ENCODE measurements at places on chromosomes 6 and 20.
A peak's percentile ranks its signal among the peaks of the same experiment; 100 is the strongest.

DNA sequence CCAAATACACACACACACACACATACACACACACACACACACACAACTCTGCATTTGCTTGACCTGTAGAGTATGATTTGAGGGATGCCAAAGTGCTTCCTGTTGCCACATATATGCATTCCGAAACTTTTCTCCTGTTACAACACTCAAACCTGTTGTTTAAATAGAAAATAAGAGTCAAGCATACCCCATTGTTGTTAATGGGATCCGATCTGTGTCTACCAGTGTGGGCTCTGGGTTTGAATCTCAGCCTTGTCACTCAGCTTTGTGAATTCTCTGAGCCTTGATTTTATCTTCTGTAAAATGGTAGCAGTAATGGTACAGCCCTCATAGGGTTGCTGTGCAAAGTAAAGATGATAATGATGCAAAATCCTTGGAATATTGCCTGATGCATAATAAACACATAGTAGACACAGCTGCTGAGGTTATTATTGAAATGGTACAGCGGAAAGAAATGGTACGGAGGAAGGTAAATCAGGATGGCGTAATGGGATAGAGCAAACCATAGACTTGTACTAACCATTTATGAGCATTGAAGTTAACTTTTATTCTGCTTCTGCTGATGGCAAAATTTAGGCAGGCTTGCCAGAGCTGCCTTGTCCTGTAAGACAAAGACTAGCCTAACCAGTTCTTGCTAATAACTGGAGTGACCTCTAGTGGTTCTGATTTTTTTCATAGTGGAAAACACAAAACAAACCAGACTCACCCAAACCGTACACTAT, 113.5 kb upstream of the PHACTR1 start:
- DNase-seq: no peak

GRCh38 chr6:70107852-70108629, 194.8 kb downstream of the COL9A1 start:
- DNase-seq: no peak

DNA sequence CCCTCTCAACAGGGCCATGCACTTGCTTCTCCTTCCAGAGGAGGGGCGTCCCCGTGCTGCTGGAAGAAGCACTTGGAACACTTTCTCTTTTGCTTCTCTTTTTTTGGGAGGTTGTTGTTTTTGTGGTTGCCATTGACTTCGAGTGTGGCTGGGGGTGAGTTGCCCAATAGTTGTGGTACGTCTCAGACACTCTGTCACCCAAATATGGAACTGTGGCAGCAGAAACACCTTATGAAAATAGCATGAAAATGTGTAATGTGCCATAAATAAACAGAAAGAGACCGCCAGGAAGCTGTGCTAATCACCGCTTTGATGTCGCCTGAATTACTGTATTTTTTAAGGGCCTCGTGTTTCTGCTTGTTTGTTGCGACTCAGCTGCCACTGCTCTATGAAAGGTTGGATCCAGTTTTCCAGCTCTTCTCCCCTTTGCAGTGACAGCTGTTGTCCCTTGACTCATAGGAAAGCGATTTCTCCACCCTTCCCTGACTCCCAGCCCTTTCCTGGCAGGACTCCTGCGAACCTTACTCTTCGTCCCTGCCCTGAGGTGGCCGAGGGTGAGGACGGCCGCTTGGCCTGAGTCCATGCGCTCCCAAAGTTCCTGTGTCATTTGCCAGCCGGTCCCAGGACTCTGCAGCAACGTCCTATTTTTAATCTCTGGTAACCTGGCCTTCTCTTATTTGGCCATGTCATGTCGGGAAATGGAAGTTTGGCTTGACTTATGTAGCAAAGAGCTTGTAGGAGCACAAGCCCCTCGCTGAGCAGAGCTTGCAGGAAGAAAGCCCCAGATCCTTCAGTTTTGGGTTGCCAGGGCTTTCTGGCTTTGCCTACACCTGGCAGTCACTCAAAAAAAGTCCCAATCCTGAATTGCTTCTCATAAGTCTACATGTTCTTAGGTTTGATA, 694.6 kb downstream of the QKI start:
- DNase-seq: no peak

DNA sequence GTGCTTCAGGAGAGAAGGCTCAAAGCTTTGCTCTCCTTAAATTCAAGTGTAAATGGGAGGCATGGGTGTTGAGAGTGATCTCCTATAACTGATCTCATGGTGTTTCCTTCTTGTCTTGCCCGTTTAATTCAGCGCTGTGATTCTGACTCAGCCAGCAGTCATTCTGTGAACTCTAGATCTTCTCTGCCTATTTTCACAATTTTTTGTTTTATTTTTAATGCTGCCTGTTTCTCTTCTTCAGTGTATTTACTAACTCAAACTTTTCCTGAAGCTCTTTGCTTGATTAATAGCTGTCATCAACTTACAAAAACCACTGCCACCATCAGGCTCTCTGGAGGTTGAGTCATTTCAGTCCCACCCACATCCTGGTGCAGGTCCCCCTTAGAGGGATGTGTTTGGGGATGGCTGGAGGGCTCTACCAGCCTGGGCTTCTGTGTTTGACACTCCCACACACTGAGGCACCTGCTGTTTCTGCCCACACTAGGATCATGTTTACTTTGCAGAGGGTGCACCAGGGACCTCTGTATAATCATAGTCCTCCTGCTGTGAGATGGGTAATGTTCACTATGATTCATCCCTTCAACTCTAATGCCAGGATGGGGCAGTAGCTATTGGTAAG, 94.0 kb downstream of the SHLD1 start:
- peak; percentile 4 for DNase-seq

- DNase-seq: no peak
Observed at GRCh38 chr6:11410539-11411307, 126.8 kb upstream of the TMEM170B start.

- no peak for DNase-seq
Observed at GRCh38 chr20:23570178-23570760, 2.0 kb upstream of the CST9L start.

DNA sequence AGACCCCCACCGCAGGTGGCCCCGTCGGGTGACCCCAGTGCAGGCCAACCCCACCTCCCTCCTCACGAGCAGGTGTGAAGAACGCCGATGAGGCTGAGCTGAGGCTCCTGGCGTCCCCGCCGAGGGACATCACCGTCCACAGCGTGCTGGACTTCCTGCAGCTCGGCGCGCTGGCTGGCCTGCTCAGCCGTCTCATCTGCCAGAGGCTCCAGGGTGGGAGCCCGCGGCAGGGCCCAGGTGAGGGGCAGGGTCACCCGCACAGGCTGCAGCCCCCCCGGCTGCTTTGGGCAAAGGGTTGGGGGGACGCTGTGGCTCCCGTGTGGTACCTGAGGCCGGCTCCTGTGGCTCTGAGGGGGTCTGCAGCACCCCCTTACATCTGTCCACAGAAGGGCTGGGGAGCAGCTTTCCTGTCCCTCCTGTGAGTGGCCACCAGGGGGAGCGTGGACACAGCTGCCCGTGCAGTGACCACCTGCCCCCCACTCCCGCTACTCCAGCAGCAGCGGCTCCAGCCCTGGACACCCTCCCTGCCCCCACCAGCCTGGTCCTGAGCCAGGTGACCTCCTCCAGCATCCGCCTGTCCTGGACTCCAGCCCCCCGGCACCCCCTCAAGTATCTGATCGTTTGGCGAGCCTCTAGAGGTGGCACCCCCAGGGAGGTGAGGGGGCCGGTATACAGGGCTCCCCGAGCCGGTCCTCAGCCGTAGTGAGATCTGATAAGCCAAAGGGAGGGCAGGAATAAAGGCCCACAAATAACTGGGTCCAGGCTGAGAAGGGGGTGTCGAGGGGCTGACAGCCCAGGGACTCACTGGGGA, 16.5 kb downstream of the COL20A1 start:
- no peak for DNase-seq

DNA sequence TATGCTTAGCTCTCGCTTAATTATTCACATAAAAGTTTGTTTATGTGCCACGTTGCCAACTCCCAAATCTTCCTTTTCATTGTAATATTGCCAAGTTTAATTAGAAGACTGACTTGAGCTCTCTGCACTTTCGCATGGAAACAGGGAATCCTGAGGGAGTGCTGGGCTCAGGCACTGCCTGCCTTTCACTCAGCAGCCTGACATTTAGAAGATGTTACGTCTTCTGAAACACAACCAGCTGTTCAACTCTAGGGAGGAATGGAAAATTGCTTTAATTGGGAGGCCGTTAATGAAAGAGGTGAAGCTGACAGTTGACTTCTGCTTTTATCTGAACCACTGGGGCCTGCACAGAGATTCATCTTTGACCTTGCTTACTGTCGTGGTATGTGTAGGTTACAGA, 77.4 kb upstream of the MTHFD1L start:
- no peak for DNase-seq

DNA sequence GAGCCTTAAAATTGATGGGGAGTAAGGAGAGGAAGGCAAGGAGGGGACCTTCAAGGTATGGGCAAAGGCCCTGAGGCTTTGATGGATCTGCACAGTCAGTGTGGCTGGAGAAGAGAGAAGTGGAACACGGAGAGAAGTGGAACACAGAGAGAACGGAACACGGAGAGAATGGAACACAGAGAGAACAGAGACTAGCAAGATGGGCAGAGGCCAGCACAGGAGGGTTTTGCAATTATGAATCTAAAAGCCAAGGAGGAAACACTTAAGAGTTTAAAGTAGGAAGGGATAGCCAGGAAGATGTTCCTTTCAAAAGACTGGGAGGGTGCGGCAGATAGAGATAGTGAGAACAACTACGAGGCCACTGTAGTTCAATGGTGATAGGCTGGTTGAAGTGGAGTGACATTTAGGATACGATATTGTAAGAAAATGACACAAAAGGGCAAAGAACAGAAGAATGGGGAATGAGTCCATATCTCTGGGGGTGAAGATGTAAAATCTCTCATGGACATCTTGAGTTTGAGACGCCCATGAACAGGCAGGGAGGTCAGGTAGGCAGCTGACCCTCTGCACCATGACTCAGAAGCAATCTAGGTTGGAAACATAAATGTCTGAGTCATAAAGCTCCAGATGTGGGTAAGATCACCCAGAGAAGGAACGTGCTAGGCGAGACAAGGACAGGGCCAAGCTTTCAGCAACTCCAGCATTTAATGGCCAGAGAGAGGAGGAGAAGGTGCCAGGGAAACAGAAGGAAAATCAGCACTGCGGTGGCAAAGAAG, 25.4 kb downstream of the ZMYND8 start:
- DNase-seq: no peak

- no peak for DNase-seq
Observed at GRCh38 chr6:45533386-45533785, 155.7 kb upstream of the SUPT3H start.

- DNase-seq: peak; percentile 57
Observed at GRCh38 chr6:134175532-134176263, 123.3 kb upstream of the SLC2A12 start.

- DNase-seq: no peak
Observed at GRCh38 chr20:58708246-58708931, 15.8 kb downstream of the NPEPL1 start.

DNA sequence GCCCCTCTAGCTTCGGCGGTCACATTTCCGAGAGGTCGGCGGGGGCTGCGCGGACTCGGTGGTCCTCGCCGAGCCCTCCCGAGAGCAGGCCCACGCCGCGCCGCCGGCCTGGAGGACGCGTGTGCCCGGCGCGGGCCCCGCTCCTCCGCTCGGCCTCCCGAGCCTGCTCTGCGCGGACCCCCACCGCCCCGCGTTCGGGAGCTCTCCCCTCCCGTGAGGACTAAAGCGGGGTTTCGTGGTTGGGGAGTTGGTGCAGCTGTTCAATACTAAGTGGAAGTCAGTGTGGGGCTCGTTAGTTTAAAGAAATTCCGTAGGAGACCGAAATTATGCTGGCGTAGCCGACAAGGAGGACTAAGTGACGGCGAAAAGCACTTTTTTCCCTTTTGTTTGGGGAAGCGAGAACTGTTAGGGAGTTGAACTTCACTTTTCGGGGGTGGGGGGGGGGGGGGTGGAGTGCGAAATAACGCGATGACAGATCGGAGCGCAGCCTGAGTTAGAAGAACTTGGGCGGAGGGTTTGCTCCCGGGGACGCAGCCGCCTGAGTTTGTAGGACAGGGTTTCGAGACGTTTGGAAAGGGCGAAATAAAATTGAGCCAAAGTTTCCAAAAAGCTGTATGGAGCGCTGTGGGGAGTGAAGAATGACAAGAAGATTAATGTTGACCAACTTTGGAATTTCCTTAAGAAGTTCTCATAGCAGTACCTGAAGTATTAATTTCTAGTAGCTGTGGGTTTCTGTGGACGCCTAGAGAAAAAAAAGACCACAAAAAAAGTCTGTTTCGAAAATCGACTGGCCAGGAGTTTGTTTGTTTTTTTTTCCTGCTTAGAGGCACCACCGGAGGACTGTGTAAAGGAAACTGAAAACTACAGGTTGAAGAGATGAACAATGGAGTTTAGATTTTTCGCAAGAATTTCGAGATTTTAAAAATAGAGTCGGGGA, 1.4 kb downstream of the QKI start:
- DNase-seq: no peak

DNA sequence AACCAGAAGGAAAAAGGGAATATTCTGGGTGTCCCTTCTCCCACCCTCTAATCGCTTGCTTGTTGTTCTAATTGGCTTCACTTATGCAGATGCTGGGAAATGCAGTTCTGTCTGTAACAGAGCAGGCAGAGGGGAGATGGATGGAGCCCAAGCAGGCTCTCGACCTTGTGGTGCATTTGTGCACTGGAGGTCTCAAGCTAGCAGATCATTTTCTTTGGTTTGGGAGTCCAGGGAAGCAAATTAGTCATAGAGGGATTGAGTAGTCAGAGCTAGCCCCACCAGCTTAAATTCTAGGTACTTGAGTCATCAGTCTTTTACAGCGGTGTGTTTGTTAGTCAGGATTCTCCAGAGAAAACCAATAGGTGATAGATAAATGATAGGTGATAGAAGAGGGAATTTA, 234.7 kb upstream of the ECI2 start:
- DNase-seq: no peak

GRCh38 chr6:57072108-57072507, 17.9 kb upstream of the ZNF451 start:
- DNase-seq: no peak

DNA sequence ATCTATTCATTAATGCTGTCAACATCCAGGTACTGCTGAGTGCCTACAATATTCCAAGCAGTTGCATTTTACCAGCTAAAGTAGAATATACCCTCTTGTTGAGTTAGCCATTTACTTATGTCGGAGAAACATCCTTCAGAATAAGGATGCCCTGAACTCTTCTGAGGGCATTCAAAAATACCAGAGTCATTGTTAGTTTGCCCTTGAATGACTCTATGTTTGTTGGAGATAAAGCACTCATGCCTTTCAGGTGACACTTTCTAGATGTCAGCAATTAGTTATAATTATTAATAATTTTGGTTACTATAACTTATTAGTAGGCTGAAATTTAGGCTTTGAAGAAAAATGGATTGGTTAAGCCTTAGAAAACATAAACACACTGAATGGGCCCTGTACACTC, 286.2 kb upstream of the STXBP5 start:
- DNase-seq: no peak

- no peak for DNase-seq
Observed at GRCh38 chr6:111722179-111722731, 116.6 kb upstream of the TRAF3IP2 start.

- no peak for DNase-seq
Observed at GRCh38 chr6:139027620-139028182, 844 bp upstream of the ABRACL start.

GRCh38 chr6:53230775-53231467, 82.3 kb upstream of the GCM1 start:
- DNase-seq: no peak

Data from activated CD4-positive, CD25-positive, alpha-beta regulatory T cell (primary cell).